SHP77 (cell line): ENCODE measurements at places on chromosomes 16 and 17.

GRCh38 chr17:81400154-81400977, 5.1 kb downstream of the BAHCC1 start:
- no peak for DNase-seq

DNA sequence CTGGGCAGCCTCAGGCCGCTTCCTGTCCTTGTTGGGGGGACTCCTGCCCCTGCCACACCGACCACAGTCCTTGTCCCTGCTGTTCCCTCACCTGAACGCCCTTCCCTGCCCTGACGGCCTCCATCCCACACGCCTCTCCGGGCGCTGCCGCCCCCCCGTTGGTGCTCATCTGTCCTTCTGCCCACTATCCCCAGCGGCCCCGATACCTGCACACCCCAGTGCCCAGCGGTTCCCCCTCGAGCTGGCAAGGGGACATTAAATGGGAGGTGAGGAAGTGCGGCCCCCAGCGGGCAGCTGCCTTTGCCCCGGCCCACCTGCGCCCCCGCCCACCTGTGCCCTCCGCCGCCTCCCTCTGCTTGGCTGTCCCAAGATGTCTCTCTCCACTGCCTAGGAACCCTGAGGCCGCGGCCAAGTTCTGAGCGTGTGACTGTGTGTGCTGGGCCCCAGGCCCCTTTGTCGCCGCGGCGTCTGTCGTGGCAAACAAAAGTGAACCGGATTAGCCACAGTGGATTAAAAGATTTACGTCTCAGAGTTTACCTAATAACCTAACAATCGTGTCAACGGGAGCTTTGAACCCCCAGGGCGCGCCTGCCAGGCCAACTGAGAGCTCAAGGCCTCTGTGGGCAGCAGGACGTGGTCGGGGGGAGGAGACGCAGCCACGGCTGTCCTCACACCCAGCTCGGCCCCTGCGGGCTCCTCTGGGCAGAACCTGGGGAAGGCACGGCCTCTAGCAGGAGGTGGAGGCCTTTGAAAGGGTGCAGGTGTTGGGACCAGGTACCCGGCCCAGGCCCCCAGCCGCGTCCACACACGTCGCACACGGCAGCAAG, 7.6 kb upstream of the AXIN1 start:
- DNase-seq: no peak

GRCh38 chr17:31415004-31415454, 23.6 kb downstream of the RAB11FIP4 start:
- no peak for DNase-seq

- DNase-seq: no peak
These were observed 12.7 kb upstream of the TMEM98 start for GRCh38 chr17:32915245-32915644.

DNA sequence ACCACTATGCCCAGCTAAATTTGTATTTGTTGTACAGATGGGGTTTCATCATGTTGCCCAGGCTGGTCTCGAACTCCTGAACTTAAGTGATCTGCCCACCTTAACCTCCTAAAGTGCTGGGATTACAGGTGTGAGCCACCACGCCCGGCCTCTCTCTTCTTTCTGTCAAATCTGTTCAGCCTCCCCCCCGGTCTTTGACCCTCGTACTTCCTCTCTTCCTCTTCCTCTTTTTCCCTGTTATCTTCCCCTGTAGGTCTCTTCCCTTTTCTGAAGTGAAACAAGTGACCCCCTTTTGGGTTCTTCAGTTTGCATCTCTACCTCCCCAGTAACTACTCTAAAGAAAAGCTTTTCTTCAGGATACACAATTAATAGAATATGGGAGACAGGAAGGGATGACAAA, 31.7 kb upstream of the DHX40 start:
- DNase-seq: no peak

GRCh38 chr17:34579979-34580684, 750 bp downstream of the TMEM132E start:
- no peak for DNase-seq

DNA sequence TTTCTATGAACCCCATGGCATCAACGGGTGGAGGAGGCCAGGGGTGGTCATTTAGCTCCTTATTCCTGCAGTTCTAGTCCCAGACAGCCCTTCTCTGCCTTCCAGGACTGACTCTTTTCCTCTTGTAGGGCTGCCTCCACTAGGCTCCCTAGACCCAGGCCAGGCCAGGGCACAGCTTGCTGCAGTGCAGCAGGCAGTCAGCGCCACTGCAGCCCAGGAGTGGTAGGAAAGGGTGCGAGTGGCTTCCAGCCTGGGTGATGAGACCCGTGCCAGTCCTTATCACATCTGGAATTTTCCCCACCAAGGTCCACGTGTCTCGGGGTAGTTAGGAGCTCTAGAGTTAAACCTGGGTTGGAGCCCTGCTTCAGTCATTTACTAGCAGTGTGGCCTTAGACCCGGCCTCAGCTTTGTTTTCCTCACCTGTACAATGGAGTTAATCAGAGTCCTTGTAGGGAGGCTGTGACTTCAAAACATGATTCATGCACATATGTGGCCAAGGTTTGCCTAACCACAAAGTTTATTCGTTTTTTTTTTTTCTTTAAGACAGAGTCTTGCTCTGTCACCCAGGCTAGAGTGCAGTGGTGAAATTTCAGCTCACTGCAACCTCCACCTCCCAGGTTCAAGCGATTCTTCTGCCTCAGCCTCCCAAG, 4.7 kb downstream of the SLC5A11 start:
- no peak for DNase-seq

GRCh38 chr17:40564195-40564882, 933 bp downstream of the CCR7 start:
- no peak for DNase-seq

- no peak for DNase-seq
These were observed 206.3 kb downstream of the MAF start for GRCh38 chr16:79394206-79394605.

- no peak for DNase-seq
These were observed 105.6 kb downstream of the SEC14L1 start for GRCh38 chr17:77246110-77247047.

DNA sequence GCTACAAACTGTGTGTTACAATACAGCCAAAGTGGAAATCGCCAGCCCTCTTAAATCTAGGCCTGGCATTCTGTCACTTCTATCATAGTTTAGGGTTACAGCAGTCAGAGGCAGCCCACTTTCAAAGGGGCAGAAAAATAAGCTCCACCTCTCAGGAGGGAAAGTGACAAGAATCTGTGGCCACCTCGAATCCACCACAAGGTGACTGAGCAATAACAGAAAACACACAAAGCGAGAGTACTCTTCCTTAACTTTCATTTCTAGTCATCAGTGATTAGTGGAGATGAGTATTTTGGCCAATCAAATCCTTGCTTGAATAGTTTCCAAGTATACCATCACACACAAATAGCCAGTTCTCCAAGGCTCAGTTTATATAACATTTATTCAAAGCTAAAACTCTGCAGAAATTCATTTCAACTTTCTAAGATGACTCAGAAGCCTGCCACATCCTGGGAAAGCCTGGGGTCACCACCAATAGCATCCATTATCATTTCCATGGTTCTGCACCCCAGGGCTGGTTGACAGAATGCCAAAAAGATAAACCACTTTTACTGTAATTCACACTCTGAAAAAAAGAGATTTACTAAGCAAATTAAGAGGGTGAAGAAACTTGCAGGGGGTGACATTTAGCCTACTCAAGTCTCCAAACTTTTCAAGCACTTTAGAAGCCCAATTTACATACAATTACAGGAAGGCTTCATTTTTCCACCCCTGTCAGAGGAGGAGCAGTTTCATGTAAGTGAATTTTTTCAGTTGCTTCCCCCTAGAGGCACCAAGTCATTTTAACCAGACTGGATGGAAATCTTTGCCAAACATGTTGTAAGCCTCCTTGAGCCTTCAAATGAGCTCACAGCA, 66.8 kb downstream of the SALL1 start:
- no peak for DNase-seq

DNA sequence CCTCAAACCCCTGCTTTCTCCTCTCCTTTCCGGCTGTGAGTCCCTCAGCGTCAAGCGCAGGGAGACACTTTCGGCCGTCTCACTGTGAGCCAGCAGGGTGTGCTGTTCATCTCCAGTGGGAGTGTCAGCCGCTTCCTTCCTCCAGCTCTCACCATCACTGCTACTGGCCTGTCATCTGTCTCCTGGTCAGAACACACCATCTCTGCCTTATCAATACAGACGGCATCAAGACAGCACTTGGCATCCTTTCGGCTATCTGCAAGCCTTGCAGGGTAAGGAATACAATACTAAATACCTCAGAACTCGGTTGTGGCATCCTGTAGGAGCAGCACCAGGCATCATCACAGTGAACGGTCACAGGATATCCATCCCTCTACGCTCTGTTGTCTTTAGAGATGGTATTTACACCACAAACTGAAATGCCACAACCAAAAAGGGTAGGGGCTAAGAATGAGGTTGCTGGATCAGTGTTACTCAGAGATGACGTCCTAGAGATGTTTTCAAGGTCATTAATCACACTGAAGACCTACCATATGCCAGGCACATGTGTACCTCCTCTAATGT, 20.7 kb upstream of the CMTM4 start:
- peak; percentile 68 for DNase-seq

- no peak for DNase-seq
These were observed 15.8 kb upstream of the MYO15B start for GRCh38 chr17:75571885-75572215.

DNA sequence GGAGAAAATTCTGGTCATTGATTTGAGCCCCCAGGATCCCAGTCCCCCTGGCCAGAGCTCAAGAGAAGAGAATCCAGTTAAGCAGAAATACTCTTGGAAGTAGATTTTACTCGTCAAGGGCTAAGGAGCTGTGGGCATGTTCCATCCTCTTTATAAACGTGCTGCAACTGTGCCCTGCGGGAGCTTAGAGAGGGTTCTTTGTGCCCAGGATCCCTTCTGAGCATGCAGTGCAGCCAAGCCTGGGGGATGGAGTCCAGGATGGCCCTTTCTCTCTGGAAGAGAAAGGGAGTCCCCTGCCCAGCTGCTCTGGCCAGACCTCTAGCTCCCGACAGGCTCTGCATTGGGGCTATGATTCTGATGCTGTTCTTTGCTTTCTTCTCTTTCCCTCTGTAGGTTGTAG, 9.5 kb upstream of the LGALS9 start:
- DNase-seq: no peak

- DNase-seq: no peak
These were observed 111.0 kb downstream of the N4BP1 start for GRCh38 chr16:48498769-48499631.
